ENCODE measurements at places on chromosomes 13 and 19.

GRCh38 chr19:1395194-1396018, 5.9 kb downstream of the GAMT start:
- no peak for DNase-seq

- no peak for DNase-seq
These were observed 92.8 kb upstream of the FARP1 start for GRCh38 chr13:98050041-98050466.

- no peak for DNase-seq
These were observed 1486.8 kb downstream of the EFNB2 start for GRCh38 chr13:105048677-105049076.

DNA sequence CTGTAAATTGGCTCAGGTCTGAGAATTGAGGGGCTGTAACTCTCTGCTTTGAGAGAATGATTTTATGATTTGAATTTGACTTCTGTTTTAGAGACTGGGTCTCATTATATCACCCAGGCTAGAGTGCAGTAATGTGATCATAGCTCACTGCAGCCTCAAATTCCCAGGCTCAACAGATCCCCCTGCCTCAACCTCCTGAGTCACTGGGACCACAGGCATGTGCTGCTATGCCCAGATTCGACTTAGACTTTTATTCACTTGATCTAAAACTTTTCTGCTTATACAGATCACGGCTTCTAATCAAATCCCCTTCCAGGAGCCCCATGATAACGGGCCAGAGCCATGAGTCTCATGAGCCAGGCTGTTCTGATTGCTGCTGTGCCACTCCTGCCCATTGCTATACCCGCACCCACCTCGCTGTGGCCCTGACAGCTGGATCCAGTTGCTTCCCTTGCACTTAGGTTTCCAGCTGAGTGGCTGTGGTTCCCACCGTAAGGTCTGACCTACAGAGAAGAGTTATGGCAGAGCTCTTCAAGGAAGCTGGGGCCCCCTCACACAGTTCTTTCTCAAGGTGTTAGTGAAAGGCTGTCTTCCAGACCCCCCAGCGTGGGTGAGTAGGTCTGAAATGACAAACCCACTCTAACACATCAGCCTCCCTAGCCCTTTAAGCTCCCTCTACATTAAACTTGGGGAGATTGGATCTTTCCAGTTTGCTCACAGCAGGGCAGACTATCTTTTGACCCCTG, 251.2 kb upstream of the SGCG start:
- no peak for DNase-seq

- no peak for DNase-seq
These were observed 36.0 kb downstream of the URI1 start for GRCh38 chr19:29978080-29978479.

DNA sequence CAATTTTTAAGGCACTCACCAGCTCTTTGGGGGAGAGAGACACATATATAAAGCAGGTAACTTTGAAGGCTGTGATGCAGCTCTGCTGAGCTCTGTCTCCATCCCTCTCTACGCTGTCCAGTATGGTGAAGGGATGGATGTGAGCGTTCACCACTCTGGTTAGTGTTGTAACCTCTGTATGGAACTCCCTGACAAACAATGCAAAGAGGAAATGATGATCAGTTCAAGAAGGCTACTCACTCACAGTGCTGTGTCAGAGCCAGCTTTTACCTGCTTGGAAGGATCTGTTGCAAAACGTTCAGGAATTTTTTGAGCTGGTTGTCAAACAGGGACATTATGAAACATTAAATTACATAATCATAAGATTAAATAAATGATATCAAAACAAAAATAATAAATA, 90.8 kb upstream of the SLC10A2 start:
- no peak for DNase-seq
